ENCODE measurements at places on chromosomes 11 and 22.

DNA sequence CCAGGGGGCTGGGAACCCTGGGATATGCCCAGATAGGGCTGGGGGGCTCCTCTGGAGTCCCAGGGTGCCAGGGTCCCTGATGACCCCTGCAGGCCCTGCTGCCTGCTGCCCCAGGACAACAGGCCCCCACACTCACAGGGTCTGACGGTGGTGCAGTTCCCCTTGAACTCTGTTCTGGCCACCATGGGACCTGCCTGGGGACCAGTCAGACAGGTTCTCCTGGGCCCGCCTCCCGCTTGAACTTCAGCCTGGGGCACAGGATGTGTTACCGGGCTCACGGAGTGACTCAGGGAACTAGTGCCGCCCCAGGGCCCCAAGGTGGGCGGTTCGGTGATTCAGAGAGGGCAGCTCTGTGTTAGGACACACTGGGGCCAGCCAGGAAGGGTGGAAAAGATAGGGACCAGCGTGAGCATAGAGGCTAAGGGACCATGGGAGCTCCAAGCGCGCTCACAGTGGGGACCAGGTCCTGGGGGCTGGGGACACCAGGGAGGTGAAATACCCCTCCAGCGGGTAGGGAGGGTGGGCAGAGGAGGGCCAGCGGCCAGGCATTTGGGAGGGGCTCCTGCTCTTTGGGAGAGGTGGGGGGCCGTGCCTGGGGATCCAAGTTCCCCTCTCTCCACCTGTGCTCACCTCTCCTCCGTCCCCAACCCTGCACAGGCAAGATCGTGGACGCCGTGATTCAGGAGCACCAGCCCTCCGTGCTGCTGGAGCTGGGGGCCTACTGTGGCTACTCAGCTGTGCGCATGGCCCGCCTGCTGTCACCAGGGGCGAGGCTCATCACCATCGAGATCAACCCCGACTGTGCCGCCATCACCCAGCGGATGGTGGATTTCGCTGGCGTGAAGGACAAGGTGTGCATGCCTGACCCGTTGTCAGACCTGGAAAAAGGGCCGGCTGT lies 21.5 kb upstream of the TXNRD2 start:
- peak; percentile 51 for DNase-seq

- DNase-seq = no peak
Measured at GRCh38 chr11:7858006-7858405, 61.3 kb upstream of the OR5P2 start.

GRCh38 chr11:72091292-72091691 lies 10.6 kb downstream of the LRRC51 start:
- DNase-seq = peak; percentile 83

GRCh38 chr22:19873138-19873959 lies 18.7 kb upstream of the GNB1L start:
- DNase-seq = peak; percentile 2

DNA sequence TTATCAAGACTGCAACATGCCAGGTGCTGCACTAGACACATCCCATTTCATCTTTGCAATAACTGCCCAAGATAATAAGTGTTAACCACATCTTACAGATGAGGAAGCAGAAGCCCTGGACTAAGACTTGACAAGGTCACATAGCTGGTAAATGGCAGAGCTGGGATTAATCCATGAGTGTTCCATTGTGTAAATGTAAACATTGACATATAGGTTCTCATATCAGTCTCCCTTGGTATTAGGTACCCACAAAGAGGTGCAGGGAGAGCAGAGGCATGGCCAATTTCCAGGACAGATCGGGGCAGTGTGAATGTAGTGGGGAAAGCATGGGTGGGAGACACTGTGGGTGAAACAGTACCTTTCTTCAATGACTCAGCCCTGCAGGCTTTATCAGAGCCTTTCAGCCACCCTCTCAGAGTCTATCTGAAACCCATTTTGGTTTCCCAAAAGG lies 17.9 kb downstream of the MICAL2 start:
- DNase-seq = no peak

GRCh38 chr11:47995360-47995769 lies 15.0 kb downstream of the PTPRJ start:
- DNase-seq = no peak

All from activated naive CD4-positive, alpha-beta T cell treated with anti-CD3 and anti-CD28 coated beads for 36 hours (primary cell).